NCI-H446 (cell line): ENCODE measurements at places on chromosomes 6 and 20.
A peak's percentile ranks its signal among the peaks of the same experiment; 100 is the strongest.

DNA sequence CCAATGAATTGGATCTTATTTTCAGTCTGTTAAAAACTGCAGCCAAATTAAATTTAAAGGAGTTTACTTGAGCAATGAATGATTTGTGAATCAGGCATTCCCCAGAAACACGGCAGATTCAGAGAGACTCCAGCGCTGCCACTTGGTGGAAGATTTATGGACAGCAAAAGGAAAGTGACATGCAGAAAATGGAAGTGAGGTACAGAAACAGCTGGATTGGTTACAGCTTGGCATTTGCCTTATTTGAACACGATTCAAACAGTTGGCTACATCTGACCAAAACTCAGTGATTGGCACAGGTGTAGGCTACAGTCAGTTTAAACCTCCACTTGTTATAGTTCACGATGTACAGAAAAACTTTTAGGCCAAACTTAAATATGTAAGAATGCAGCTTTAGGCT, 257.6 kb upstream of the IMPG1 start:
- no peak for DNase-seq

DNA sequence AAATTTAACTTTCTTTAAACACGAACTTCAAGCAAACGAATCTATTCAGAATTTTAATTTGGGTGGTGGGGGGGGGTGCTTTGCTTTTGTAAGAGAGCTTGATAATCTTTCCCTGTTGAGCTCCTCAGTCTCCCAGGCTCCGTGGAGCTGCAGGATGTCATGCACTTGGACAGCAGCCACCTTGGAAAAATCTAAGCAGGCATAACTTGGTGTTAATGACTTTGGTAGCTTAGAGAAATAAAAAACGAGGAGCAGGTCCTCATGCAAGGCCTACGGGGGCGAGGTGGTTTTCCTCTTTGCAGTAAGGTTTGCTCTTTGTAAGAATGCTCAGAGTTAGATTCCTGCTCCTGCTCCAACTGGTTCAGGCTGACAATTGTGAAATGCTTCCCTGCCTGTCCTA, 102.3 kb downstream of the EDN1 start:
- DNase-seq, result no peak

GRCh38 chr6:19159089-19159488, 678.1 kb upstream of the ID4 start:
- DNase-seq, result no peak

- peak; percentile 90 for DNase-seq
Measured at GRCh38 chr20:34069341-34070078, 42.5 kb downstream of the EIF2S2 start.

GRCh38 chr6:147515327-147515726, 6.8 kb downstream of the SAMD5 start:
- no peak for DNase-seq

DNA sequence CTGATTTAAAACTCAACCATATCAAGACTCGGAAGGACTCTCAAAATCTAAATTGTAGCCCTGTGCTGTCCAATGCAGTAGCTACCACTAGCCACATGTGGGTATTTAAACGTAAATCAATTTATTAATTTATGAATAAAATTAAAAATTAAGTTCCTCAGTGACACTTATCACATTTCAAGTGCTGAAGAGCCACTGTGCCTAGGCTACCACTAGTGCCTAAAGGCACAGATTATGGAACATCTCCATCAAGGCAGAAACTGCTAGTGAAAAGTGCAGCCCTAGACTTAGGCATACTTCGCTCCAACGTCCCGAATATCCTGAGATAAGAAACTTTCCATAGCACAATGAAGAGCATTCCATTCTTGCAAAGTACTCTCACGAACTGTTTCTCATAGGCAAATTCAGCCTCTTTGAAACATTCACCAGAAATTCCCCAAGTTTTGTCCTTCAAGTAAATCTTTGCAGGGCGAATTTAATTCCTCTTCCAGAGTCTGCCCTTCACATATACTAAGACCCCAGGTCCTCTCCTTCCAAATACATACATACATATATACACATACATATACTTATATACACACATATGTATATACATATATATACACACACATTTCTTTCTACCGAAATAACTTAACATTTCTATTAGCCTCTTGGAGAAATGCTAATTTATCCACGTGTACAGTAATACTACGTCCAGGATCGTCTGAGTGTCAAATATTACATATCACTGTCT, 1.3 kb downstream of the SUPT3H start:
- DNase-seq, result no peak

- no peak for DNase-seq
Measured at GRCh38 chr6:56579155-56579851, 63.4 kb downstream of the DST start.

DNA sequence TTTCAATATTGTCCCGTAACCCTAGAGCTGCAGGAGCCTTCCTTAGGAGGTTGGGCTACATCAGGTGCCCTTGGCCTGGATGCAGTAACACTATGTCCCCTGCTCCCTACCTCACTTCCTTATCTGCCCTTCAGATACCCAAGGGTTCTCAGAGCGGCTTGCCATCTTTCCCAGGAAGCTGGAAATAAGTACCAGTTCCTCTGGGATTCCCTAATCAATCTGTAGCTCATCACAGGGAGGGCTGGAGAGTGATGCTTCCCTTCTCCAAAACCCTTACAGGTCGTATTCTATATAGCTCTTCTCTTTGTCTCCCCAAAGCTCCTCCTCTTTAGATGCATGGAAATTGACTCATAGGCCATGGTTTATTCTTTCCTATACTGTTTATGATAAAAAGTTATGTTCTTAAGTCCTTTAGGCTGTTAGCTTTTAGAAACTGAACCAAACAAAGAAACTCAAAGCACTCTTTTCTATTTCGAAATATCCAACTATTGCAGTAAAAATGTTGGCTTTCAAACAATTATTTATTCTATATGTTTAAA, 4.2 kb downstream of the MYCT1 start:
- no peak for DNase-seq

- DNase-seq, result peak; percentile 61
Measured at GRCh38 chr6:123380257-123380656, 256.5 kb downstream of the TRDN start.

DNA sequence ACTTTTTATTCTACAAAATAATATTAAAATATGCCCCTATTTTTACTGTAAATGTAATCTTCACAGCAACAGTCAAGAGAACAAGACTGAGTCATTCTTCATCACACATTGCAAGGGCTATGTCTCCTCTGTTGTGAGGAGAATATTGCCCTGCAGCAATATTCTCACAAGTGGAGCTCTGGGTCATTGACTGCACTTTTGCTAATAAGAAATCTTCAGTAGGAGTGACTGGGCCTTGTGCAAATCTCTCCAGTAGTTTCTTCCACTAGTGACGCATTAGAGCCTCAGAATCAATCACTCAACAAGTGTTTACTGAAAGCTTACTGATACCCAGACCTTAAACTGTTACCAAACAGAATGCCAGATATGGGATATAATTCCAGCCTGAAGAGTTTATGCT, 49.1 kb downstream of the LAMA2 start:
- DNase-seq, result no peak

GRCh38 chr6:154202339-154202738, 154.3 kb downstream of the IPCEF1 start:
- no peak for DNase-seq

- no peak for DNase-seq
Measured at GRCh38 chr6:34249469-34250261, 859 bp upstream of the SMIM29 start.

DNA sequence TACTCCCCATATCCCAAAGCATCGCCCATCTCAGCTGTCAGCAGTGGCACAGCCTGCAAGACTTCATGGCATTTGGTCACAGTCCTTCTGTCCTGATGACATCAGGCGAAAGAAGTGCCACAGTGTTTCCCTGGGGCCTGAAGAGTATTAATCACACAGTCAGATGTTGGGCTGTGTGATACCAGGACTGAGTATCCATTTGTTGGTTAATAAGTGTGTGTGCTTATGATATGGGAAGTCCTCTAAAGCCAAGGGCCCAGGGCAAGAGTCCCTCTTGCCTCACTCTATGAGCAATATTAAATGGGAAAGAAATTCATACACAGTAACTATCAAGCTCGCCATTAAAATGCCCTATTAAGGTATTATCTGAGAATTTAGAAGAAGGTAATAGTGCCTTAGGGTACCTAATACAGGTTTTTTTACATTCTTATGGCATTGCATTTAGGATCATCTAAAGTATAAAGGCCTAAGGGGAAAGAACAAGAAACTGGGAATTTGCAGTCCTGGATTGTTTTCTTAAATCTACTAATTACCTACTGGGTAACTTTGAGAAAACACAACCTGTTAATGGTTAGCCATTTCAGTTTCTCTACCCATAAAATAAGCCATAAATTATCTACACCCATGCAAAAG, 204.1 kb upstream of the PREP start:
- no peak for DNase-seq

- DNase-seq, result no peak
Measured at GRCh38 chr20:7437311-7437710, 502.9 kb downstream of the HAO1 start.

- peak; percentile 83 for DNase-seq
Measured at GRCh38 chr20:17806739-17807441, 107.1 kb downstream of the BANF2 start.

DNA sequence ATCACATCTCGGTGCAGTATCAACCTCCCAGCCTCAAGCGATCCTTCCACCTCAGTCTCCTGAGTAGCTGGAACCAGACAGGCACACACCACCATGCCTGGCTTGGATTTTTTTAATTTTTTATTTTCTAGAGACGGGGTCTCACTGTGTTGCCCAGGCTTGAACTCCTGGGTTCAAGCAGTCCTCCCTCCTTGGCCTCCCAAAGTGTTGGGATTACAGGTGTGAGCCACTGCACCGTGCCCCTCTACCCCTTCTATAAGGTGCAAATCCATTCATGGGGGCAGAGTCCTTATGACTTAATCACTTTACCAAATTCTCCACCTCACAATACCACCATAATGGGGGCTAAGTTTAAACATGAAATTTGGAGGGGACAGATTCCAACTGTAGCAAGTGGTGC, 37.7 kb downstream of the TMEM181 start:
- no peak for DNase-seq

GRCh38 chr6:107156617-107157016, 41.3 kb upstream of the BEND3 start:
- no peak for DNase-seq

DNA sequence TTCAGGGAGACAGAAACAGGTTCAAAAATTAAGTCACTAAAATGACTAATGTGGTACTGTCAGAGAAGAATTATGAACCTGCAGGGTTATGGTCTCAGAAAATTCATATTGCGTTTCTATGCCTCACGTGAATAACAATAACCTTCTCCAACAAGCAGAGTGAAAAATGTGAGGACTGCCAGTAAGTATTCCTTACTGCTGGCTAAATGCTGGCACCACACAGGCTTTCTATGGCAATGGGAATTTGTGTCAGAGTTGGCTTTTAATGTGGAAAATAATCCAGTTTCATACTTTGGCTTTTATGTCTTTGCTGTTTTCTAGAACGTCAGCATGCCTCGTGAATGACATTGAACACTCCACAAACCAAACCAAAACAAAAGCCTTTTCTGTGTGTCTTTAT, 656.0 kb downstream of the KIF16B start:
- no peak for DNase-seq

GRCh38 chr6:14676064-14676463, 558.5 kb downstream of the CD83 start:
- DNase-seq, result no peak

GRCh38 chr6:36436466-36436865, 6.2 kb downstream of the PXT1 start:
- DNase-seq, result no peak

- DNase-seq, result no peak
Measured at GRCh38 chr6:110814102-110815014, 911 bp downstream of the CDK19 start.

GRCh38 chr20:63100174-63100925, 93.6 kb upstream of the BHLHE23 start:
- DNase-seq, result no peak

GRCh38 chr6:151681433-151682059, 125.9 kb upstream of the ESR1 start:
- DNase-seq, result no peak

- no peak for DNase-seq
Measured at GRCh38 chr6:46688117-46688965, 656 bp downstream of the TDRD6 start.

DNA sequence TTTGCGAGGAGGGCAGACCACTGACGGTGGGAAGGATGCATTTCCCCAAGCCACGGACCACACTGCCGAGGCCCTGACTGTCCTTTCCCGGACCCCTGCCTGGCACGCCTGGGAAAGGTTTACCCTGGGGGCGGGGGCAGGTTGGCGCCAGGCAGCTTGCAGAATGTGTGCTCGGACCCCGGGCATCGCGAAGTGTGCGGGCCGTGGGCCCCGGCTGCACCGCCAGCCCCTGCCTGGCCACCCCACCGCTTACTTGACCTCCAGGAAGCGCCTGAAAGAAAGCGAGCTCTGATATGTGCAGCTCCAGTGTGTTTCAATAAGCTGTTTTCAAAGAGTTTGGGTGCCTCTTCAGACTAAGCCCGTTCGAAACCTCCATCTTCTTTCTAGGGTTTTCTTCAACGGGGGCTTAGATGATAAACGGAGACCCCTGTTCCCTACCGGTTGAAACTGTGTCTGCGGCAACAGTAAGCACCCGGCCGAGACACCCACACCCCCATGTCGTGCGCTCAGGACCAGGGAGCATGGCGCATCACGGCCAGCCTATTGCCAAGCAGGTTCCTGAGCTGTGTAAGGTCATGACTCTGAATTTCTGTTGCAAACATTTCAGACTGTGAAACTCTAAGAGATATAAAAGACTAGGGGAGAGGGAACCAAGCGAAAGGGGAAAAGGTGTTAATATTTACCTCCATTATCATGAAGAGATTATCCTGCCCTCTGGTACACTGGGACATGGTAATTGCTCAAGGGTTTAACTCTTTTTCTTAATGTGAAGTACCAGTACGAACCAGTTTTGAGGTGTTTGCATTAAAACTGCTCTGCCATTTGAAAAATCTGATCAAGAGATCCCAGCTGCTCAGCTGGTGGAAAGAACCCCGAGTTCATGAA, 231.2 kb upstream of the FOXQ1 start:
- no peak for DNase-seq

DNA sequence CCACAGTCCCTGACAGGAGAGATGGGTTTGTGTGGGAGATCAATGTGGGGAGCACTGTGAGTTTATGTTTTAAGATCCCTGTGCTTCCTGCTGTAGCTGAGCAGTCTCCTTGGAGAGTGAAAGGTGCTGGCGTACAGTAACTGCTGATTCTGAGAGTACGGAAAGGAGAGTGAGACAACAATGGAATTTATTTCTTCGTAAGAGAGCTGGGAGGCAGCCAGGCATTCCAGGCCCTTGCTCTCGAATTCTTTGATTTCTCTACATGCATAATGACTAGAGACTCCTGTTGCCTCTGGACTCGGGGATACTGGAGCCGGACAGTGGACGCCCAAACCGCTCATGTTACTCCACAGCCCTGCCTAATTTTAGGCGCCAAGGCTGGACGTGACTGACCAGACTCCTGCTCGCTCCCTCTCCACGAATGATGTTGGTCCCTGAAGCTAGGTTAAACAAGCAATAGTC, 131.0 kb upstream of the PHACTR1 start:
- DNase-seq, result no peak

GRCh38 chr6:7048894-7049293, 58.9 kb upstream of the RREB1 start:
- no peak for DNase-seq

DNA sequence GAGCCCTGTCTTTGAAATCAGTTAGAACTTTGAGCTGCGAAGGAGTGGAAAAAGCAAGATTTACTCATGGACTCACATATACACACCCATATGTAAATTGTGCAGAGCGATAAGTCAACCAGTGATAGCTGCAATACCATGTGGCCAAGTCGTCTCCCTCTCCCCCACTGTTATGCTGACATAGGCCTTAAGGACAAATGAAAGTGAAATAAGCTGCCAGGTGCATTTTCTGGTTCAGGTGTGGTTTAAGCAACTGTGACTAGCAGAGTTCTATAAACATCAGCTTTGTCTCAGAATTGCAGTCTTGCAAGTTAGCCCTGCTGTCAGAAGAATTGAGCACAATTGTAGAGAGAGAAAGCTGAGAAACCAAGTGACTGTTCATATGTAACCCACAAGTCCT, 9.6 kb downstream of the FAM83B start:
- no peak for DNase-seq
